Left lung (tissue), 14 donors: ENCODE measurements at places on chromosomes 6 and 20. TPM values are rescaled to one million over a fixed set of nuclear protein-coding genes. Genes with fewer than 3 reads are reported as not detected.

DNA sequence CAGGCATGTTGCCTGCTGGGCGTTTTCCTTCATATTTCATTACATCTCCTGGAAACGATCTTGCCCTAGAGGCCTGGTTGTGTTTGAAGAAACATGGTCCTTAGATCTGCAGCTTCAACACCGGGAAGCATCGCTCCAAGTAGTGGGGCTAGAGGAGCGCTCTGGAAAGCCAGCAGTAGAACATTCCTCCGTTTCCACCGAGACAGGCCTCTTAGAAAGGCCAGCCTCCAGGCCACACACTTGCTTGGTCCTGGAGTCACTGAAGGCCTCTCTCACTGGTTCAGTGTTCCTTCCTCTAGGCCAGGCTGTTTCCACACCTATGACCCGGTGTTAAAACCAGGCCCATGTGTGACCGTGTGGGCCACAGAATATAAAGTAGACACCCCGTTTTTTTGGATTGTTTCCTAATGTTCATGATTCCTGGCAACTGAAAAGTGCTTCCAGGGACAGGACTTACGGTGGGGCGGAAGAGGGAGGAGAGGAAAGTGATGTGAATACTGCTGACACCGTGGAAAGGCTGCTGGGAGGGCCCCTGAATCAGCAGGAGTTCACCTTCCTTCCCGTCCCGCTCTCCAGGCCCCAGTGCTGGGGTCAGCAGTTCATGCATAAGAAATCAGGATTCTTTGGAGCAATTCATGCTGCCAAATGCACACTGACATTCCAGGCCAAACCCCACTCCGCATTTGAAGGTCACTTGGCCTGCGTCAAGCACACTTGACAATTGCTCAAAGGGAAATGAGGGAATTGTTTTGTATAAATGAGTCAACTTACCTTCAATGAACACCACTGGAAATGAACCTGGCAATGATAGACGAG is 83.8 kb downstream of the IYD start:
- no peak overlapping the region for H3K4me3 ChIP-seq
- DNase-seq = peak; percentile 66
- peak overlapping the region; percentile 57 for H3K27ac ChIP-seq
- no peaks in the 10 kb centered on the region for H3K27me3 ChIP-seq

DNA sequence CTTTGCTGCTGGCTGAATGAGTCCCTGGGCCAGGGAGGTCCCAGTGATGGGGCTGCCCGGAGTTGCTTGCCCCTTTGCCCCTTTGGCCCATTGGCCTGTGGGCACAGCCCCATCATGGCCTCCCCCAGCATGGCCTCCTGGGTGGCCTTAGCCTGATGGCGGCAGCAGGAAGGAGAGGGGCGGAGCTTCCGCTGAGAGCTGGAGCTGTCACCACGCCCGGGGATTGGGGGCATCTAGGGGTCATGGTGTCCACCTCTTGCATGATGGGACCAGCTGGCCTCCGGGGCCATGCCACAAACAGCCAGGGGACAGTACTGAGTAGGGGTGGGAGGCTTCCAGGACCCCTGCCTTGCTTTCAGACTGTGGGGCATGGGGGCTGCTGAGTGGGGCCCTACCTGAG is 31.5 kb upstream of the GATA5 start:
- no peaks in the 10 kb centered on the region for H3K4me1 ChIP-seq
- H3K4me3 ChIP-seq = no peak overlapping the region
- H3K27ac ChIP-seq = no peak overlapping the region
- no peaks in the 10 kb centered on the region for H3K27me3 ChIP-seq
- no peak for DNase-seq
- H3K36me3 ChIP-seq = no peaks in the 10 kb centered on the region

MCCD1 gene
- polyA plus RNA-seq = 0.24 TPM

DNA sequence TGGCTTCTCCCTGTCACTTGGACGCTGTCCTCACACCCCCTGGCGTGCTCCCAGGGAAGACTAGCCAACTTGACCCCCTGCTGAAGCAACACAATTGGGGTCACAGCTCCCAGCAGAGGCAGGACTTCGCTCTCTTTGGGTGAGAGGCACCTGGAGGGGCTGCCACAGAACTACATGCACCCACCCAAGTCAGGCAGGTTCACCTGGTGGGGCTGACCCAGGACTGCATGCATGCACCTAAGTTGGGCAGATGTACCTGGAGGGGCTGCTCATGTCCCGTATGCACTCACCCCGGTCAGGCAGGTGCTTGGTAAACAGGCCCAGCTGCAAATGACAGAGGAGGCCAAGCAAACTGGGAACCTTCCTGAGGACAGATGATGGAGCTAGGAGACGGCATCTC is 154.3 kb upstream of the RPS6KA2 start:
- DNase-seq = no peak
- no peaks in the 10 kb centered on the region for H3K27me3 ChIP-seq
- H3K27ac ChIP-seq = no peak overlapping the region
- H3K4me1 ChIP-seq = peaks cover under 1% of the 10 kb centered on the region

GRCh38 chr6:13190376-13190775 is 138.0 kb downstream of the TBC1D7 start:
- no peaks in the 10 kb centered on the region for H3K27me3 ChIP-seq
- H3K4me3 ChIP-seq = no peak overlapping the region
- H3K36me3 ChIP-seq = no peaks in the 10 kb centered on the region
- no peak for DNase-seq
- no peaks in the 10 kb centered on the region for H3K4me1 ChIP-seq
- H3K27ac ChIP-seq = no peak overlapping the region
